ENCODE measurements at places on chromosomes 3 and 15. TPM values are rescaled to one million over a fixed set of nuclear protein-coding genes. Genes with fewer than 3 reads are reported as not detected.

DNA sequence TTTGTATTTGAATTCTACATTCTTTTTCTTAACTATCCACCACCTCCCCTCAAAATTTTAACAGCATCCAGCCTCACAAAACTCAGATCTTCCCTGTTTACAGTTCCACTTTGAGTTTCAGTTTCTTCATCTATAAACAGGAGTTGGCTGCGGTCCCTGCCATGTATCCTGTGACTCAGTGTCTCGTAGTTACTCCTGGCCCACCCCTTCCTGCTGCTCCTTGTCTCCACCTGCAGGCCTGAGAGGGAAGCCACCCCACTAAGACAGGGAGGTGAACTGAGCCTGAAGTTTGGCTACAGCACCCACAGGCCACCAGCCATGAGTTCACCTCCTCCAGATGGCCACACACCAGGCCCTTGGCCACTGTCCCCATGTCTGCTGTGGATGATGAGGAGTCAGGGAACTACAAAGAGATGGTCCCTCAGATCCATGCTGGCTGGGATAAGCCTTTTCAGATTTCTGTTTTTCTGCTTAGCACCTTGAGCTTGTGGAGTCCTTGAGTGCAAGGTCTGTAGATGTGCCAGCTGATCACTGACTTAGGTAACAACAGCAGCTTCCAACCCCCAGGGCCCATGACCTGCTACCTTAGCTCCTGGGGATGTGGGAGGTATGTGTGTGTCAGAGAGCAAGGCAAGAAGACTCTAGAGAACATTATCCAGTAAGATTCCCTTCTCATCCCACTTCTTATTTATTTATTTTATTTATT, 37.5 kb downstream of the CD86 start:
- DNase-seq, result no peak

CFAP161 gene
- total RNA-seq, result 0.57 TPM

DNA sequence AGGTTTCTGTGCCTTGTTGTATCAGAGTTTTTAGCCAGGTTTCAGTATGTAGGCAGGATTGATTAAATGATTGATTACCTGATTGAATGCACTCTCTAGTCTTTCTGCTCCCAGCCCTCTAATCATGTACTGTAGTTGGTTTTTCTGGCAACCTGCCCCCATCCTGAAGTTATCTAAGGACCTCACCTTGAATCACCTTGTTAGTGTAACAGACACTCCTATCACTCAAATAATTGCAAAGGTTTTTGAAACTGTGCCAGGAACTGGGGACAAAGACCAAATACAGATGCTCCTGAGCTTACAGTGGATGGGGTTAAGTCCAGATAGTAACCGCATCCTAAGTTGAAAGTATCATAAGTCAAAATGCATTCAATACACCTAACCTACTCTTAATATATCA, 141.5 kb upstream of the EIF1B start:
- DNase-seq, result no peak

GRCh38 chr15:59523702-59524101, 85.7 kb downstream of the FAM81A start:
- DNase-seq, result no peak

ERC2 gene
- 1.1 TPM for total RNA-seq

- DNase-seq, result no peak
These were observed 18.1 kb downstream of the DNAJC13 start for GRCh38 chr3:132435224-132435910.

GRCh38 chr3:52210037-52210436, 12.1 kb downstream of the ALAS1 start:
- DNase-seq, result no peak

DNA sequence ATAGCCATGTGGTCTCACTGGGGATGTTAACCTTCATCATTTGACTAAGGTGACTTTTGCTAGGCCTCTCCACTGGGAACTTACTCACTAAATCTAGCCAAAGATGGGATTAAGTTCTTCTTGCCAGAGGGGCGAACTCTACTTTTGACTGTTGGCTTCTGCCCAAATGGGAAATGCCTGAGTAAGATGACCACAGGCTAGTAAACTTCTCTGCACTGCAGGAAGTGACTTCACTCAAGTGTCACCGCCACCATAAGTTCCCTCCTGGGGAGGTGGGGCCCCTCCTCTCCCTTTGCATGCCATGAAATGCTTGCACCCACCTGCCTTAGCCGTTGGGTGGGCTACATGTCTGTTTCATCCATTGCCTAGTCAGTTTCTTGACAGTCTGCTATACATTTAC, 388.3 kb downstream of the FEZF2 start:
- DNase-seq, result no peak

GRCh38 chr3:71989165-71989564, 204.2 kb upstream of the PROK2 start:
- no peak for DNase-seq

GRCh38 chr15:88634449-88634848, 4.4 kb upstream of the ISG20 start:
- DNase-seq, result no peak

GRCh38 chr3:34212175-34212574, 413.7 kb downstream of the PDCD6IP start:
- no peak for DNase-seq

- DNase-seq, result no peak
These were observed 86.1 kb downstream of the VPS13C start for GRCh38 chr15:61974118-61974517.

SMCO1 gene
- total RNA-seq, result not detected

COMMD4 gene
- total RNA-seq, result 53.0 TPM

GRCh38 chr3:161430307-161430706, 59.0 kb upstream of the SPTSSB start:
- DNase-seq, result no peak

AADACL2 gene
- not detected for total RNA-seq

DNA sequence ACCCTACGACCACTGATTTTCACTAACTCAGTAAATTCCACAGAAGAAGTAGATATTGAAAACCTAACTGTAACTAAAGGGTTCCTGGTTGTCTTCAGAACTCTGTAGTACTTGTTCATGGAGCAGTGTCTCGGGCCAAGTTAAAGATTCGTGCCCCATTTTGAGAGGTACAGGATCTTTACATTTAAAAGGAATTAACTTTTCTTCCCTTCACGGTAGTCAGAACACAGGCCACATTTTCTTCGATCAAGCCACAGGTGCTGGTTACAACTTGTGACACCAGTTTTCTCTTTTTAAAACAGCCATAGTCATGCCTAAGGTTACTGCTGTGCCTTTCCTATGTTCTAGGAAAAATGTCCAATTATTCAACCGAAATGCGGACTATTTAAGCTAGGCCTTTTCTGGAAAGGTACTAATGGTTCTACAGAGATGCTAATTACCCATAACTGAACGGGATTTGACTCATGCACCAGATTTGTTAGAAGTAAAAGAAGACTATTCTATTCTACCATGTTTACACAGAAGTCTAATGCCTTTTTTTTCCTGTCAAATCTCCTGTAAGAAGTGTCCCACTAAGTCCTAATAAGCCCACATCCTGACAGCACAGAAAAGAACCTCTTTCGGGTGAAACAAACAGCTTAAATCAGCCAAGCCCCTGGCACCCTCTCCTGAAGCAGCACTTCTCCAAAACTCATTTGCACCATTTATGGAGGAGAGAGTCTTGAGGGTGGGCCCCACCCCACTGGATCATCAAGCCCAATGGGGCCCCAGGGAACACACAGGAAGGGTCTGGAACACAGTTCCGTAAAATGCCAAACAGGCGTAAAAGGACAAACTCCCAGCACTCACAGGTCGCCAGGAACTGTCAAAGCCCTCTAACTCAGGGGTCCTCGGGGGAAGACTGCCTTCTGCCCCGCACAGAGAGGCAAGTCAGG, 1.9 kb downstream of the LRIG1 start:
- DNase-seq, result no peak

ST3GAL6 gene
- 7.8 TPM for total RNA-seq

- no peak for DNase-seq
These were observed 406 bp upstream of the RASA2 start for GRCh38 chr3:141486496-141486745.

RNF123 gene
- total RNA-seq, result 52.8 TPM

ITIH3 gene
- 4.6 TPM for total RNA-seq

PAQR5 gene
- 6.5 TPM for total RNA-seq

- no peak for DNase-seq
These were observed 26.4 kb downstream of the FGD5 start for GRCh38 chr3:14845180-14845579.

GRCh38 chr3:59429198-59429597, 379.4 kb upstream of the CFAP20DC start:
- no peak for DNase-seq

IDH3A gene
- 85.7 TPM for total RNA-seq

ITIH4 gene
- 37.1 TPM for total RNA-seq

DNA sequence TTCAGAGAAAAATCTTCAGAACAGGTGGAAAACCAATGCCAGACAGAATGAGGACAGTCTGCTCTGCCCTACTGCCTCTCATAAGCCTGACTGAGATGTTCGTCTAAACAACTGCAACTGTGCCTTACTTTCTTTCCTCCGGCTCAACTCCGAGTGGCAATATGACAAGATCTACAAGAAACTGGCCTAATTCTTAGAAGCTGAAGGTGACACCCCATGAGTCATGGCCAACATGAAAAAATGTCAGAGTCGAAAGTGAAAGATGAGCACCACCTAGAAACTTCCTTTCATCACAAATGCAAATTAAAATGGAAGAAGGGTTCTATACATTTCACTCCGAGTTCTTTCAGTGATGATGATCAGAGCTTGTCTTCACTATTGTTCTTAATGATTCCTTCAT, 12.9 kb downstream of the PCYT1A start:
- no peak for DNase-seq

DNA sequence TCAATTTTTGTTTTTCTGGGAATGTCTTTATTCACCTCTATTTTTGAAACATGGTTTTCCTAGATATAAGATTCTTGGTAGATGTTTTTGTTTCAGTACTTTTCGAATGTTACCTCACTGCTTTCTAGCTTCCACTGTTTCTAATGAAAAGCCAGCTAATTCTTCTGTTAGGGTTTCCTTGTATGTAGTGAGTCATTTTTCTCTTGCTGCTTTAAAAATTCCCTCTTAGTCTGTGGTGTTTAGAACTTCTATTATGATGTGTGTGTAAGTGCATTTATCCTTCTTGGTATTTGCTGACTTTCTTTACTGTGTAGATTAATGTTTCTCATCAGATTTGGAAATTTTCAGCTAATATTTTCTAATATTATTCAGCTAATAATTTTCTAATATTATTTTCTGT, 151.1 kb upstream of the OSTN start:
- DNase-seq, result no peak

DNA sequence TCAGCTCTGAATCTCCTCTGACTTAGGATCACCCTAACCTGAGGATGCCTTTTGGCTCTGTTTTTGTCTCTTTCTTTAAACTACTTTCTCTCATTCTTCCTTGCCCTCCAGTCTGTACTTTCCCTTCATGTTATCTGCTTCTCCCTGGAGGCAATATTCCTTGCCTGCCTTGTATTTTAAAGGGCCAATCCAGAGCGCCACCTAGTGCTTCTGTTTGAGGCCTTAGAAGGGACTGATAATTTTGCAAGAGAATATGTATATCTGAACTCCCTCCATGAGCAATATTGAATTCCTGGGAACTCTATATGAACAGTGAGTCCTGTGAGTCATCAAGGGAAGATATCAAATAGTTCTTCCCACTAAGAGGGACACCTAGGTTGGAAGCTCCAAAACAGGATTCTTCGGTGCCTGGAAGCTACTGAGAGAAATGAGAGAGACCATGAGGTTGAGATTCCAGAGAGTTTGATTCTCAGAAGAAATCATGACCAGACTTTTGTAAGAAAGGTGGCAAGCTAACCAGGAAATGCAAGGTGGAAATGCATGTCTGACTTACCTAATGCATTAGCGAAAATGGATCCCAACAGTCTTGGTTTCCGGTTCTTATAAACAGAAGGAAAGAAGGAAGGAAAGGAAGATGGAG, 203.8 kb upstream of the CD96 start:
- DNase-seq, result peak; percentile 60

DNA sequence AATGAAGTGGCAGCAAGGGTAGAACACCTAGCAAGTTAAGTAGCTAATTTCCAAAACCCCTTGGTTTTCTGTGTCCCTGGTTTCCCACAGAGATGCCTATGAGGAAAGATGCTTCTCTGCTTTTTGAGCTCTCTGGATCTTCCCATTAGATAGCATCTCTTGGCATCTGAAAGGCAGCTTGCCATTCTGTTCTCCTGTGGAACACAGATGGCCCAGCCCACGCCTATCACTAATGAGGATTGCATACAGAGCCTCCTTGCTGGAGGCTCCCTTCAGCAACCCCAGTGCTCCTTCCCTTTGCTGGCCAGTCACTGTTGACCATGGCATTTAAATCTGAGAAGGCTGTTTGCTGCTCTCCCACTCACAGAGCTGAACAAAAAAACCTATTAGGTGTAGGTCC, 34.4 kb upstream of the ETV5 start:
- DNase-seq, result no peak

DNA sequence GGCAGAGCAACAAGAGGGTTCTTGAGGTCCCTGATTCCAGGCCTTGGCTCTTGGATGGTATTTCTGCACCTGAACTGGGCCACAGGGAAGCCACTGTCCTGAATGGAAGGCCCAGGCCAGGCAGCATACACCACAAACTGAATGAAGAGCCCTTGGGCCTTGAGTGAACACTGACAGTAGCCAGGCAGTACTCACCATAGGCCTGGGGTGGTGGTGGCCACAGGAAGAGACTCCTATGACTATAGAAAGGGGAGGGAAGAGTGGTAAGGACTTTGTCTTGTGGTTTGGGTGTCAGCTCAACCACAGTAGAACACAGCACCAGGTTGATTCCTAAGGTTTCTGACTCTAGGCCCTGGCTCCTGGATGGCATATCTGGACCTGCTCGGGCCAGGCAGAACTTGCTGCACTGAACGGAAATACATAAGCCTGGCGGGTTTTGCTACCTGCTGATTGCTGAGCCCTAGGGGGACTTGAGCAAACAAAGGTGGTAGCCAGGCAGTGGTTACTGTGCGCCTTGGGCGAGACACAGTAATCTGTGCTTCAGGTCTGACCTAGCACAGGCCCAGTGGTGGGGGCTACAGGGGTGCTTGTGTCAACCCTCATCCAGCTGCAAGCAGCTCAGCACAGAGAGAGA, 241.4 kb downstream of the ISL2 start:
- no peak for DNase-seq

- no peak for DNase-seq
These were observed 4.7 kb downstream of the DTWD1 start for GRCh38 chr15:49625460-49626036.

DNA sequence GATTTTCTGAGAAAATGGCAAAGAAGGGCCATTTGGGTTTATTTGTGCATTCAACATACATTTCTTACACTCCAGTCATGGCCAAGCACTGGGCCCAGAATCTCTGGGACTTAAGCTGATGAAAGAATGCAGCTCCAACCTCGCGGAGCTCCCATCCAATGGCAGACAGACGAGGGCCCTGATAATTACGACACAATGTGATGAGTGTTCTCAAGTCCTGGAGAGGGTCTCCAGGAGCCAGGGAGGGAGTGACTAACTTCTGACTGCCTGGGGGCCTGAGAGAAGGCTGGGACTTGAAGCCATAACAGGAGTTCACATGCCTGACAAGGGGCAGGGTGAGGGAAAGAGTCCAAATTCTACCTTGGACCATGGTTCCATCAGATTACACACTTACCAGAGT, 42.6 kb upstream of the BNC1 start:
- no peak for DNase-seq

PROK2 gene
- not detected for total RNA-seq

- DNase-seq, result no peak
These were observed 65.0 kb downstream of the CEMIP start for GRCh38 chr15:80844011-80844732.

FRMD4B gene
- 28.6 TPM for total RNA-seq

GRCh38 chr15:72198356-72199204, 993 bp upstream of the GRAMD2A start:
- DNase-seq, result no peak

Data from ureter (tissue), 1 donor.